Thoracic aorta (tissue), 2 donors: ENCODE measurements at places on chromosomes 5 and 9. TPM values are rescaled to one million over a fixed set of nuclear protein-coding genes. Genes with fewer than 3 reads are reported as not detected.

The CDX1 gene
- not detected for total RNA-seq

The MVB12B gene
- total RNA-seq = 21.7 TPM

- DNase-seq = no peak
Observed at GRCh38 chr9:114602620-114603019, 8.5 kb upstream of the TMEM268 start.

GRCh38 chr5:148091991-148092964 is 28.5 kb downstream of the SPINK5 start:
- no peak for DNase-seq

- DNase-seq = no peak
Observed at GRCh38 chr5:167725741-167726140, 565.7 kb upstream of the WWC1 start.

- DNase-seq = no peak
Observed at GRCh38 chr9:41229408-41230401, 40.6 kb upstream of the ZNG1F start.
